ENCODE measurements at places on chromosomes 7 and 10.

DNA sequence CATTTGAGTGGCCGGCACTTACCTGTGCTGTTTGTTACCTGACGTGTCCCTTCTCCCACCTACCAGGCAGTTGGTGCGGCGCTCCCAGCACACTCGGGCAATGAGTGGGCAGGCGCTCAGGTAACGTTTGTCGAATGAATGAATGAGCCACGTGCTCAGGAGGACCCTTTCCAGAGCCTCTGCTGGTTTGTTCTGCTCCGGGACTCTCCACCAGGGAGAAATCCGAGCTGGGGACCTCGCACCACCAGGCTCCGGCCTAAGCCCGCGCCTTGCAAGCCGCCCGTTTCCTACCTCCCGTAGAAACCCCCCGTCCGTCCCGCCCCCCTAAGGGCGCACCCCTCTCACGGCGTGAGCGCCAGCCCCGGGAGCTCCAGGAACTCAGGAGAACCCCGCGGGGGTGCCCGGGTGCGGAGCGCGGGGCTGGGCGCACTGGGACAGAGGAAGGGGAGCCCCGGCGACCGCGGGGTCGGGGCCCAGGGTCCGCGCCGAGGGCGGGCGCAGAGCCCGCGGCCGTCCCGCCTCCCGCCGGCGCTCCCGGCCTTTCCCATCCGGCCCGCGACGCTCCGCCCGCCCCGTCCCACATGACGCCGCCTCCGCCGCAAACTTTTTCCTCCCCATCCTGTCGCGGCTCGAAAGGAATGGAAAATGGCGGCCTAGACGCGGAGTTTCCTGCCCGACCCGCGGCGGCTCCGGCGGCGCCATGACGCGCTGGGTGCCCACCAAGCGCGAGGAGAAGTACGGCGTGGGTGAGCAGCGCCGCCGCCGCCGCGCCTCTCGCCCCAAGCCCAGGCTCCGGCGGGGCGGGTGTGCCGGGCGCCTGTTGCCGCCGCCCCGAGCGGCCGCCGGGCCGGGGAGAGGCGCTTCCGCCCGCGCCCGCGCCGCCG lies at the start of gene DOCK1:
Gene DOCK1, plus strand, starts transcription at position 611 of the 884 bp plus-strand sequence. Its CDS starts 90 bp downstream, at position 701.
- H3K4me3 ChIP-seq = no peak within 1 kb of the TSS
- H3K36me3 ChIP-seq = no peaks in the 10 kb centered on the region
- DNase-seq = no peak
- H3K27me3 ChIP-seq = peaks cover 12% of the 10 kb centered on the region
- no peak within 1 kb of the TSS for H3K27ac ChIP-seq

- H3K4me1 ChIP-seq = no peaks in the 10 kb centered on the region
- peaks cover 4% of the 10 kb centered on the region for H3K36me3 ChIP-seq
- no peak for DNase-seq
These were observed 53.2 kb downstream of the FOXI2 start for GRCh38 chr10:127790066-127790624.

DNA sequence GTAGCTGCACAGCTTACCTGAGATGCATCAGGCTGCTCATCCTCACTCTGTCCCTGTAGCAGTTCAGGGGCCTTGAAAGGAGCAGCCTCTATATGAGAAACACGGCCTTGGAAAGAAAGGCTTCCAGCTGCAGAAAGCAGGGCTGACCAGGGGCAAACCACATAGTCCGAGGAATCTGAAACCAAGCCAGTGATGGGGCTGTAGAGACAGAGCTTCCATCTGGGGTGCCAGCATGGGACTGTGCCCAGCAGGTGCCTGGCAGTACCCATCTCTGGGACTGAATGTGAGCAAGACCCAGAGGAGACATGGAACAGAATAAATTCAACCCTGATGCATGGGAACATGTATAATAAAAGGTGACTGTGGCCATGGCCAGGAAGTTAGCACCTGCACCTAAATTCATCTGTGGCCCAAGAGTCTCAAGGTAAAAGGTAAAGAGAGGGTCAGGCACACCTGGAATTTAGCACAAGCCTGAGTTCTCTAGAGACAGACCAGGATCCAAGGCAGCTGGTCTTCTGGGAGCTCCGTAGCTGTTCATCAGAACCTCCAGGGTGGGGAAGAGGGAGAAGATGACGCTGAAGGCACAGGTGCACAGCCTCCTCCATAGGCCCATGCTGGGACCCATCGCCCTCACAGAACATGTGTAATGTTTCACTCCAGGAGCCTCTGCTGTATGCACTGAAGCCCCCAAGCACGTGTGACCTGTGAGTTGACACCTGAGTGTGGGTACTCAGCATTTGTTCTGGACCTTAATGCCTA lies 25.3 kb downstream of the FRMPD2 start:
- no peak overlapping the region for H3K27ac ChIP-seq
- no peak overlapping the region for H3K4me3 ChIP-seq
- no peak for DNase-seq
- H3K27me3 ChIP-seq = no peaks in the 10 kb centered on the region
- H3K36me3 ChIP-seq = no peaks in the 10 kb centered on the region

DNA sequence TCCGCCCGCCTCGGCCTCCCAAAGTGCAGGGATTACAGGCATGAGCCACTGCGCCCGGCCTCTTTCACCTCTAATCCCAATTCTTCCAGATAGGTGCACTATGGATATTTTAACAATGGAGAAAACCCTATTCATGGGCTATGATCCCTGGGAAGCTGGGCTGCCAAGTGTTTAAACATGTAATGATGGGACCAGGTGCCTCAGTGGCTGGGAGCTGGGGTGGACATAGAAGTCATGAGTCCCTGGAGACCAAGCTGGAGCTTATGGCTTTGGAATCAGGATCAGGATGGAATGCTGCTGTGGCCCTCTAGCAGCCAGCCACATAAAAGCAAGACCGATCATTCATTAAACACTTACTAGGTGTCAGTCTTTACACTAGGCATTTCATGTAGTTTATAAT lies 41.8 kb upstream of the IGFBP3 start:
- no peak for DNase-seq
- no peak overlapping the region for H3K27ac ChIP-seq
- H3K27me3 ChIP-seq = no peaks in the 10 kb centered on the region
- H3K36me3 ChIP-seq = peaks cover 8% of the 10 kb centered on the region

GRCh38 chr7:156234666-156235494 lies 405.7 kb upstream of the RNF32 start:
- no peak overlapping the region for H3K4me3 ChIP-seq
- no peaks in the 10 kb centered on the region for H3K4me1 ChIP-seq
- no peak for DNase-seq
- no peak overlapping the region for H3K27ac ChIP-seq
- H3K27me3 ChIP-seq = no peaks in the 10 kb centered on the region

- H3K27ac ChIP-seq = peak overlapping the region; percentile 57
- no peak for DNase-seq
- peaks cover 15% of the 10 kb centered on the region for H3K4me1 ChIP-seq
- H3K4me3 ChIP-seq = peak overlapping the region; percentile 65
- H3K36me3 ChIP-seq = no peaks in the 10 kb centered on the region
- H3K27me3 ChIP-seq = no peaks in the 10 kb centered on the region
These were observed 68.4 kb upstream of the SRRM3 start for GRCh38 chr7:76133164-76133775.

- H3K4me1 ChIP-seq = no peaks in the 10 kb centered on the region
- H3K27me3 ChIP-seq = peaks cover 5% of the 10 kb centered on the region
- DNase-seq = no peak
These were observed 106.0 kb downstream of the CXCL12 start for GRCh38 chr10:44278837-44279324.

DNA sequence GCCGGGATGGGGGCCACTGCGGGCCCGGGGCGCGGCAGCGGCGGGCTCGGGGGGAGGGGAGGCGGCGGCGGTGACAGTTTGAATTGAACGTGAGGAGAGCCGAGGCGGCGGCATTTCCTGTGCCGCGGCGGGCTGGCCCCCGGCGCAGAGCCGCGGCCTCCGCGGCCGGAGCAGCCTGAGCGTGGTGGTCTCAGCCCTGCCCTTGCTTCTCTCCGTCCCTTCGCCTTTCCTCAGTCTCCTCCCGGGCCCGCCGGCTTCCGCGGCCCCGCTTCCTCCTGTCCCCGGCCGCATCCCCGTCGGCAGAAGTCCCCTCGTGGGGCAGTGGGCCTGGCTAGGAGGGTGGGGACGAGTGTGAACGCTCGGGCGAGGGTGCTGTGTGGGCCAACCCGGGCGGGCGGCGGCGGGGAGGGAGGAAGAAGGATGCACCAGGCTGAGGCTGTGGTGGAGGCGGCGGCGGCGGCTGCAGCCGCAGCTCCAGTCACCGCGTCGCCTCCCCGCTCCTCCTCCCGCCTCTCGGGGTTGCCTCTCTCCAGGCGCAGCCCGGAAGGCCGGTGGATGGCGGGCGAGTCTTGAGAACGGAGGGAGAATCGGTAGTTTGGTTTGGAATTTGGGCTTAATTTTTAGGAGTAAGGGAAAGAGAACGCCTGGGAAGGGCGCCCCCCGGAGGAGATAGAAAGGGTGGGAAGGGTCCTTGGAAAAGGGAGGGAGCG lies 690 bp downstream of the SEPTIN7 start:
- peak overlapping the region; percentile 100 for H3K27ac ChIP-seq
- H3K27me3 ChIP-seq = no peaks in the 10 kb centered on the region
- peaks cover 55% of the 10 kb centered on the region for H3K4me1 ChIP-seq
- peak overlapping the region; percentile 91 for H3K4me3 ChIP-seq
- peaks cover 8% of the 10 kb centered on the region for H3K36me3 ChIP-seq
- DNase-seq = peak; percentile 73

GRCh38 chr10:122981066-122981464 lies 864 bp downstream of the PSTK start:
- H3K4me3 ChIP-seq = peak overlapping the region; percentile 93
- H3K27ac ChIP-seq = peak overlapping the region; percentile 98
- peak; percentile 2 for DNase-seq
- no peaks in the 10 kb centered on the region for H3K36me3 ChIP-seq
- H3K4me1 ChIP-seq = peaks cover 20% of the 10 kb centered on the region

GRCh38 chr10:82982110-82982608 lies 1107.2 kb downstream of the NRG3 start:
- no peaks in the 10 kb centered on the region for H3K27me3 ChIP-seq
- H3K36me3 ChIP-seq = no peaks in the 10 kb centered on the region
- DNase-seq = no peak
- no peak overlapping the region for H3K4me3 ChIP-seq
- no peaks in the 10 kb centered on the region for H3K4me1 ChIP-seq
- no peak overlapping the region for H3K27ac ChIP-seq

Data from naive thymus-derived CD8-positive, alpha-beta T cell (primary cell).